ENCODE measurements at places on chromosomes 4 and X.

- DNase-seq = no peak
These were observed 9.2 kb downstream of the SPIN3 start for GRCh38 chrX:56986138-56986537.

DNA sequence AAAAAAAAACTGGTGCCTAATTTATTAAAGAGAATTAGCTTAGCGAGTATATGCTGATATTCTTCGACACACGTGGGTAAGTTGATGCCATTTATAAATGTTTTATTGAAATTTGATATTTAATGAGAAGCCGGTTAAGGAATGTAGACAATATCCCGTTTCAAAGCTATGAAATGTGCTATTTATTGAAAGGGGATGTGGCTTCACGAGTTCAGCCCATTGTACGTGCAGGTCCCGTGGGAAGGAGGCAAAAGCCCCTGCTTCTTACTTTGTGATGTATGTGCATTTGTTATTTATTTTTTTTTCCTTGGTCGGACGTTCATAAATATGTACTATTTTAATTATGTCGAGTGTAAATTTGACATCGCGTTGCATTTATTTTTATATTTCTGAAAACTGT is 20.2 kb downstream of the SHOX start:
- no peak for DNase-seq

GRCh38 chr4:732486-732885 is 26.9 kb downstream of the PCGF3 start:
- no peak for DNase-seq

DNA sequence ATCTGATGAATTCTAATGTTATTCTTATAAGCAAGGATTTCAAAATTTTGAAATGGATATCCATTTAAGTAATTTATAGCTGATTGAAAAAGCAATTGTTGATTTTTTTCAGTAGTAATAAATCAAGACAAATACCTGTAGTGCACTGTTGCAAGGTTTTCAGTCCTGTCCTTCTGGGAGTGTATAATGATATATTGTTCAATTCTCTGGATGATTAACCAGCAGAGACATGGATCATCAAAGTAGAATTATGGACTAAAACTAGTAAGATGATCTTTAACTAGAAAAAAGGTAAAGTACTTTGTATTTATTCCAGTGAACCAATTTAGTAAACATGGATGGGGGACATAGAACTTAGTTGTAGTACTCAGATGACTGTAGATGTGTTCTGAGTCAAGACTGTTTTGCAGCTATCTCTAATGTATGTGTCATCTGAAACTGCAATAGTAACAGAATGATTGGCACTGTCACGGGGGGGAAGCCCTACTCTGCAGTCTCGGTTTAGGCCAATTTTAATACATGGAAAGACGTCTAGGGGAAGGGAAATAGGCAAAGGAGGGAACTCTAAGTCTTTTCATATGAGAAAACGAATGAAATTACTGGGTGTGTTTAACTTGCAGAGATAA is 121.9 kb downstream of the GLRA3 start:
- DNase-seq = no peak

DNA sequence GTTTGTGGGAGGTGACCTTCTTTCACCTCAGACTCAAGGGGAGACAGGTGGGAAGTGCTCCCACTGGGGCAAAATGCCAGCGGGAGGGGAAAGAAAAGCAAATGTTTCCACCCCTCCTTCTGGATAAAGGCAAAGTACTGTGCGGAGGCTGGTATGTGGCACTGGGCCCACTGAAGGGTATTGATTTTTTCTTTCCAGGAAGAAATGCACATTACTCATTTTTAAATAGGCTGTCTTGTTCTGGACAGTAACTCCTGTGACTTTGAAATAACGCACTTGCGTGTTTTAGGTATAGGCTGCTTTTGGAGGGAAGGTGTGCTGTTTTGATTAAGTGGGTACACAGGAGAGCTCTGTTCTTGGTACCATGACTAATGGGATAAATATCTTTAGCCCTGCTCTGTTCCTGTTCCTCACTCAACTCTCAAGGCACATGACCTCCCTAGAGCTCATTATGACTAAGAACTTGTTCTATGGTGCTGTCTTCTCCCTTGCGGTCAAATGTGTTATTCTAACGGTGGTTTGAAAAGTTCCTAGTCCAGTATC is 40.7 kb upstream of the MBTPS2 start:
- DNase-seq = peak; percentile 61

- no peak for DNase-seq
These were observed 648 bp downstream of the GRK4 start for GRCh38 chr4:2963966-2964471.

DNA sequence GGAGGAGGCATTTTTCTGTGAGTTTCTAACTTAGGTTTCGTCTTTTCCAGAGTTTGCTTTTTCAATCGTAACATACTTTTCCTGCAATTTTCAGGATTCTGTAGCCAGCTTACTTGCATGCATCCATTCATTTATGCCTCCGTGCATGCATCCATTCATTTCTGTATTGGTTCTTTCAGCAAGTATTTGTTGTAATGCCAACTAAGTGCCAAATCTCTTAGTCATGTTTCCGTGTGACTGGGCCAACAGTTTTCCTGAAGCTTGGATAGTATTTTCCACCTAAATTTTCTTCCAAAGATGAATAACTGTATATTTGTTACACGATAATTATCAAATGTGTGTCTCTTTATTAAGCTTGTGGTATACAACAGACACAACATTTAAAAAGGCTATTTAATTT is 41.5 kb downstream of the CBLL2 start:
- no peak for DNase-seq

GRCh38 chr4:143575331-143575730 is 61.8 kb downstream of the SMARCA5 start:
- DNase-seq = no peak

DNA sequence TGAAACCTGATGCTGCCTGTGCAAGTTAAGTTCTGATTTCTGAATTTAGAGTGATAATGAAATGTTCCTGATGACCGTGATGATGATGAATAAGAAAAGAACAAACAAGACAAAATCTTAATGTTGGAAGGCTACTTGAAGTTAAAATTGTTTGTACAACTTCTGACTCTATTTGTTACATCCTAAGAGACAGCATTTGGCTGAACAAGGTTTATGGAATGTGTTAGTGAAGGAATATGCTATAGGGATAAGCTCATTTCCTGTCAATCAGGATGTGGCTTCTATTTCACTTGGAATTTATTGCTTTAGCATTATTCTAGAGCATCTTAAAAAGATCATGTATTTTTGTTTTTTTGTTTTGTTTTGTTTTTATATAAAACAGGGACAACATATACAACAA is 267.5 kb downstream of the FAT4 start:
- no peak for DNase-seq

DNA sequence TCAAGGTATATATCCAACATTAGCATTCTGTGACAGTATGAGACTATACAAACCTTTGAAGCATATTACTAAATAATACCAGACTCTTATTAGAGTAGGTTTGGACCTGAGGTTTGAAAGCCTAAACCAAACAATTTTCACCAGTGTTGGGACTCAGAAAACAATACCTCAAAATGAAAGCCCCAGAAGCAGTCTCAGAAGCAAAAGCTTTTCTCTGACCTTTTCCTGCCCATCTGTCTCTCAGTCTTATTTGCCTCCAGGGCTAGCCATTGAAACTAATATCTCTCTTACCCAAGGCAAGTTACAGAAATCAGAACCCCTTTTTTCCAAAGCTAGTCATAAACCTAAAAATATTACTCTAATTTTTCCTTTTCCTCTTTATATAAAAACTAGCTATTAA is 163.3 kb downstream of the PTCHD1 start:
- no peak for DNase-seq

GRCh38 chr4:37223732-37224131 is 20.8 kb upstream of the NWD2 start:
- no peak for DNase-seq

- DNase-seq = no peak
These were observed 824 bp downstream of the TBC1D14 start for GRCh38 chr4:6910340-6910959.

- DNase-seq = no peak
These were observed 23.1 kb downstream of the CD40LG start for GRCh38 chrX:136671006-136671610.

- no peak for DNase-seq
These were observed 585.3 kb upstream of the ATOH1 start for GRCh38 chr4:93243262-93243661.

DNA sequence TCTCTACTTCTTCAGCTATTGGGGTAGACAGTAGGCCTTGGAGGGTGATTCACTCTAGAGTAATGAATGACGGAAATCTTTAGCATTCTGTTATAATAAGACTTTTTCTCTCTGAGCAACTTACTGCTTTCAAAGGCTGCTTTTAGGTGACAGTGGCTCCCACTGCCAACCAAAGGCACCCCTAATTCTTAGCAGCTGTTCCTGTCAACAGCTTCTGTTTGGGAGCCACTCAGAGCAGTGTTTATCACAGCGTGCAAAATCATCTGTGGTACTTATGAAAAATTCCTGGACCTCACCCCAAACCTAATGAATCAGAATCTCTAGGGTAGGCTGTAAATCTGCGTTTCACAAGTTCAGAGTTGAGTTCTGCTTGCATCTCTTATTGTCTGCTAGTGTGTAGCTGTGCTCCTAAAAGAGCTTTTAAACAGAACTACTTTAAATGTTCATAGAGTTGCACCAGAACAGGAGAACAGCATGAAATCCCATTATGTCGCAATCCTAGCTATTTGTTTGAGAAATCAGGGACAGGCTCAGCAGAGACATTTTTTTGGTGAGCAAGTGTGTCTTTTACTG is 52.8 kb upstream of the POU4F2 start:
- no peak for DNase-seq

DNA sequence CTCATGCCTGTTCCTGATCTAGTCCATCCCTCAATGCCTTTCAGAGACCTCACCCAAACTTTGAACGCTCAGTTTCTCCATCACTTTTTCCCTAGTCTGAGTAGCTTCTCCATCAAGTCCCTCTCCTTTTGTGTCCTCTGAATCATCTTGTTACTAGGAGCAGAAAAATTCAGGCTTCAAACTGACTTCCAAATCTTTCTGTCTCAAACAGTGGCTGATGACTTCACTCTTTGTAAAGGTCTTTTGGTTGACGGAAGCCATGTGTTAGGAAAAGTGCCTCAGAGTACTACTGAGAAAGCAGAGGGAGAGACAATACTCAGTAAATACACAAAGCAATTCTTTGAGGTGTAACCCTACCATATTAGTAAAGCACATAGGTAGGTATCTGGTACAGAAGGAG is 65.7 kb upstream of the CAMK2D start:
- DNase-seq = no peak

DNA sequence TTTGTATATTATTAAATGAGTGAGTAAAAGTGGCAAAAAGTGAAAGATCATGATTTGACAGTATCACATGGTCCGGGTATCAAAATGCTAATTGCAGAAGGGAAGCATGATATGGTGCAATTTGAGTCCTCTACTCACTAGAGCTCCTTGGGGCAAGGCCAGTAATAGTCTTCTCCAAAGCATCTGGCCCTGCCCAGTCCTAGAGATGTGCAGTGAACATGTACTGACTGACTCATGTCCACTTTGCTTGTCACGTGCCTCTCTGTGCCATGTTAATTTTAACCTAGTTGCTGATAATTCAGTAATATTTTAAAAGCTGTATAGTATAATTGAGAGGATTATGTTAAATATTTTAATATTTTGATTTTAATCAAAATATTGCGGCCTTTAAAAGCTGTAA is 54.6 kb upstream of the TENM3 start:
- DNase-seq = no peak

DNA sequence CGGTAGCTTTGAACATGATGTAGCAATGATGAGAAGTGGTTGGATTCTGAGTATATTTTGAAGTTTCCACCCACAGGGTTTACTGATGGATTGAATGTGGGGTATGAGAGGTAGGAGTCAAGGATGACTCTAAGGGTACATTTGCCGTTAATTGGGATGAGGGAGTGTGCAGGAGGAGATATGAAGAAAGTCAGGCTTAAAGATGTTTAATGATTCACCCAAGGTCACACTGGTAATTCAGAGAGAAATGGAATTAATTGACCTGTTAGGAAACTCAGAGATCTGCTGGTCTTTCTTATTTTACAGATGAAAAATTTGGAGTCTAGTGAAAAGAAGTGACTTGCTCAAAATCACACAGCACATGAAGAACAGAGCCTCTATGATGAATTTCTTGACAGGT is 390.7 kb downstream of the GBA3 start:
- no peak for DNase-seq

GRCh38 chr4:133137571-133137970 is 11.5 kb upstream of the PCDH10 start:
- DNase-seq = no peak

DNA sequence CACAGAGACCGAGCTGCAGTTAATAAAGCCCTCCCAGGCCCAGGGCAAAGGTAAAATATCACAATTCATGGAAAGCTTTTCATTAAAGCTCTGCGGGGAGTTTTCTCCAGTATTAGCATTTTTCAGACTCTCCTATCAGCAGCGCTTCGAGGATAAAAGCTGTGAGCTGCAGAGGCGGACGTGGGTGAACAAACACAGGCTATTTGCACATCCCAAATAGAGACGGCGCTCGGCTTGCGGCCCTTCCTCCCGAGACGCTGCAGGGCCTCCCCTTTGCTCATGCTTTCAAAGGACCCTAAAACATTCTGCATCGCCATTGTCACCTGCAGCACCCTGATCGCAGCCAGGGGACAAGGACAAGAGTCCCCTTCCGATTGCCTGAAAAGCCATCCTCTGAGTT is 97.3 kb downstream of the SORCS2 start:
- DNase-seq = no peak

DNA sequence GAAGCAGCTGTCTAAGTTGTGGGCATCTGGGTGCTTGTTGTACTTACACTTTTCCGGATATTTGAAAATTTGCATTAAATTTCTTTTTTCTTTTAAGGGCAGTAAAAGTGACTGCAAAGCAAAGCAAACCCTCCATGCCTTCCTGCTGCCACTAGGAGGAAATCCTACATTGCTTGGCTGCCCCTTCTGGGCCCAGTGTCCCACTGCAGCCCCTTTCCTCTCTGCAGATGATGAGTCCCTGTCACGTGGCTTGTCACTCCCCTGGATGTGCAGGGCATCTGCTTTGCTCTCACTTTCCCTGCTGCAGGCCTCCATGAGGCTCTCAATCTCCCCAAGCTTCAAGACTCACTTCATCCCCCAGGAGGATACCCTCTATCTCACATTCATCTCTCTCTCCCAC is 12.7 kb downstream of the TSR2 start:
- DNase-seq = peak; percentile 64

DNA sequence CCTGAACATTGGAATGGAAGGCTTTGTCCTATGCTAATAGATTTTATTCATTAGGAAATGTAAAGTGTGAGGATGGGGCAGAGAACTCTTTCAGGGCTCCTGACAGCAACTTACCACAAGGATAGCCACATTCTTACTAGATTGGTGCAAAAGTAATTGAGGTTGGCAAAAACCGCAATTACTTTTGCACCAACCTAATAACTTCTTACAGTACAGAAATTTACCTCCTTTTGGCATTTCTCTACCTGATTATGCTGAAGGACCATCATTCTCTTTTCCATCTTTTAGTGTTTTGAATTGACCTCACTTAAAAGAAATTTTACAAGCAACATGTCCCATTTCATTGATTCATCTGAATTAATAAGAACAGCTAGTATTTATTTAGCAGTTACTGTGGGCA is 109.2 kb upstream of the AP1S2 start:
- no peak for DNase-seq

- no peak for DNase-seq
These were observed 515.5 kb upstream of the AGA start for GRCh38 chr4:177957596-177958360.

All from SHP77 (cell line).